A549 treated with AZD2906 at 1 μM for 4 hours (cell line): ENCODE measurements at places on chromosomes 3 and 15. TPM values are rescaled to one million over a fixed set of nuclear protein-coding genes. Genes with fewer than 3 reads are reported as not detected.

The KBTBD13 gene
- total RNA-seq = not detected in 5 replicates

The RTF1 gene
- 17.1 to 22.2 TPM (median 19.1 TPM) in 5 replicates for total RNA-seq

The FANCD2OS gene
- not detected in 5 replicates for total RNA-seq

The UBA7 gene
- total RNA-seq = 0.18 to 0.66 TPM (median 0.25 TPM) in 5 replicates

The TSC22D2 gene
- 15.9 to 17.5 TPM (median 17.1 TPM) in 5 replicates for total RNA-seq
